ENCODE measurements at places on chromosomes 4 and X. TPM values are rescaled to one million over a fixed set of nuclear protein-coding genes. Genes with fewer than 3 reads are reported as not detected.

Gene FREM3
- total RNA-seq = not detected

DNA sequence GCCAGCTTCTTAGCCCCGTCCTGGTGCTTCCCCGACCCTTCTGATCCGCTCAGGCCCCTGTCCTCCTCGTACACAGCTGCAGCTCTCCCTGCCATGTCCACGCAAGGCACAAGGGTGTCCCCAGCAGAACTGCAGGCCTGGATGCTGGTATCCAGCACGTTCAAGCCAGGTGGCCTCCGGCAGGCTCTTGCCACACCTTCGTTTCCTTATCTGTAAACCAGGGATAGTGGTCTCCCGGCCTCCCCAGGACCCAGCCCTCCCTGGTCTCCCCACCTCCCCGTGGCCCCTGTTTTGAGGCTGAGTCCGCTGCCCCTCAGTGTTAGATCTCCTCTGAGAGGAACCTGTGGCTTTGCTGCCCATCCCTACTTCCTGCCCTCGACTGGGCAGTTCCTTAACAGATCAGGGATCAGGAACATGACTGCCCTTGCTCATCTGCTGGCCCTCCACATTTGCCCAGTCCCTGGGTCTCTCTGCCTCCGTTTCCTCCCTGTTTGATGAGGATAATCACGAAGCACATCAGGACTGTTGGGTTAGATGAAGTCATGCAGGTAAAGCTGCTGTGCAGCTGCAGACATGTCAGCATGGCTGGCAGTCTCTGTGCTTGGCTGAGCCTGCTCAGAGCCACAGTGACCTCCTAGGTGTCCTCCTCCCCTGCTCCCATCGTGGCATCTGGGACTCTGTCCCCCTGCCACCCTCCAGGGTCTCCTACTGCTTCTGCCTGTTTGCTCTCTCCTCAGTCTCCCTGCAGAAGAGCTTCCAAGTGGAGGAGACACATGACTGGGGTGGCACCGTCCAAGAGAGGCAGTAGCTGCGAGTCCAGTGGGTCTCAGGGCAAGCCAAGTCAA lies 32.9 kb downstream of the PIGG start:
- no peak overlapping the region for H3K4me3 ChIP-seq
- H3K27me3 ChIP-seq = no peaks in the 10 kb centered on the region
- no peak for DNase-seq
- H3K36me3 ChIP-seq = peaks cover 69% of the 10 kb centered on the region
- no peaks in the 10 kb centered on the region for H3K4me1 ChIP-seq
- no peak overlapping the region for H3K27ac ChIP-seq

Gene USP51
- 3.2 TPM for total RNA-seq

- no peaks in the 10 kb centered on the region for H3K27me3 ChIP-seq
- no peaks in the 10 kb centered on the region for H3K36me3 ChIP-seq
- no peak overlapping the region for H3K4me3 ChIP-seq
- DNase-seq = no peak
Measured at GRCh38 chr4:30538794-30539193, 181.4 kb upstream of the PCDH7 start.

Measured in B cell (primary cell).